ENCODE measurements at places on chromosomes 16 and 17. TPM values are rescaled to one million over a fixed set of nuclear protein-coding genes. Genes with fewer than 3 reads are reported as not detected.

DNA sequence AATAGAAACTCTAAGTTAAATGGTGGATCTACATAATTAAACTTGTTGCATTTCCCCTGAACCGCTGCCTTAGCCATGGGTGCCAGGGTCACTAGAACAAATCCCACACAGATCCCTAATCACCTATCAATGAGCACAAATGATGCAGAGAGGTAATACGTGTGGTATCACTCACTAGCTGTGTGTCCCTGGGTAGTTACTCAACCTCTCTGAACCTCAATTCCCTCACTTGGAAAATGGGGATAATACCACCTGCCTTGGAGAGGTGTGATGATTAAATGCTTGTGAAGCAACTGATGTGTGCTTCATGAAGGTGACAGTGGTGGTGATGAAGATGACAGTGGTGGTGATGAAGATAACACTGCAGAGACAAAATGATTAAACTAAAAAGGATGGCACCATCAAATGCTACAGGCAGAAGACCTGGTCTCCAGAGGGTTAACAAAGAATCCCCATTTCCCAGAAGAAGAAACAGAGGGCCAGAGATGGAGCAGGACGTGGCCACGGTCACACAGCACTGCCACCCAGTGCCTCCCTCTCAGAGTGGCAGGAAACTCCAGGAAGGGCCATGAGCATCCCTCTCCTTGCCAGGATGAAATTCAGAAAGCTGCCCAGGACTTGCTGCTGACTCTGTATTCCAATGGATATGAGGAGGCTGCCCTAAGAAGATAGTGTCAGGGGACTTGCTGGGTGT lies 17.9 kb upstream of the FOXF1 start:
- H3K36me3 ChIP-seq, result no peaks in the 10 kb centered on the region
- no peak overlapping the region for H3K4me3 ChIP-seq
- no peak overlapping the region for H3K27ac ChIP-seq
- H3K27me3 ChIP-seq, result peaks cover 100% of the 10 kb centered on the region
- H3K4me1 ChIP-seq, result peaks cover 5% of the 10 kb centered on the region

GRCh38 chr16:77961814-77962213 lies 60.5 kb upstream of the CLEC3A start:
- H3K27ac ChIP-seq, result no peak overlapping the region
- no peak overlapping the region for H3K4me3 ChIP-seq
- H3K36me3 ChIP-seq, result no peaks in the 10 kb centered on the region
- DNase-seq, result no peak

- H3K36me3 ChIP-seq, result peaks cover 9% of the 10 kb centered on the region
- H3K4me1 ChIP-seq, result peaks cover 26% of the 10 kb centered on the region
- peaks cover 12% of the 10 kb centered on the region for H3K27me3 ChIP-seq
- peak; percentile 74 for DNase-seq
These were observed 3.9 kb downstream of the RAI1 start for GRCh38 chr17:17684906-17685774.

- H3K36me3 ChIP-seq, result peaks cover 6% of the 10 kb centered on the region
- peaks cover 20% of the 10 kb centered on the region for H3K4me1 ChIP-seq
- no peak for DNase-seq
- no peak overlapping the region for H3K27ac ChIP-seq
These were observed 66.4 kb downstream of the KANSL1 start for GRCh38 chr17:46126840-46127239.

DNA sequence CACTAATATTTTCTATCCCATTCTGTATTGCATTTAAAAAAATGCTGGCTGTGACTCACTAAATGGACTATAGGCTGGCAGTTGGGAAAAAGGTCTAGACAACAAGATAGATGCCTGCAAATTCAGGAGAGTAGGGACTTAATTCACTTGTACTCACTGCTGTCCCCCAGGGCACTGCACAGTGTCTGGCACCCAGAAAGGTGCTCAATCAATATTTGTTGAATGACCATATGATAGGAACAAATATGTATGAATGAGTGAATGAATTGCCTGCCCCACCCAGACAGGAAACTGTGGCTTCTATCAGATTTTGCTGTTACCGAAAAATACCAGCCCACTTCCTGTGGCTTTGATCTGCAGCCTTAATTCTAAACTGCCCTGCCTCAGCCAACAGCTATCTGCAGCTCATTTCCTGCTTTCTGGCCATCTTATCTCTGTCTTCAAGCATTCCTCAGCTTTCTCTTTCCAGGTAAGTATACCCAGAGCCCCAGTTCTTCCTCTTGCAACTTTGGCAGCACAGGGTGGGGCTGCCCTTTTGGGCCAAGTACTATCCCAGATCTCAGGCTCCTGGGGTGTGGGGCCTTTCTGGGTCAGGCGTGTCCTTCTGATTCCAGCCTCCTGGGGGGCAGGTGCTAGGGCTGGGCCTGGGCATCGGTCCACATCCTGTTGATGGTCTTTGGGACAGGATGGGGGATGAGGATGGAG lies 15.3 kb upstream of the TNS4 start:
- H3K27ac ChIP-seq, result no peak overlapping the region
- H3K36me3 ChIP-seq, result no peaks in the 10 kb centered on the region
- no peaks in the 10 kb centered on the region for H3K27me3 ChIP-seq
- peak; percentile 74 for DNase-seq
- no peak overlapping the region for H3K4me3 ChIP-seq

DNA sequence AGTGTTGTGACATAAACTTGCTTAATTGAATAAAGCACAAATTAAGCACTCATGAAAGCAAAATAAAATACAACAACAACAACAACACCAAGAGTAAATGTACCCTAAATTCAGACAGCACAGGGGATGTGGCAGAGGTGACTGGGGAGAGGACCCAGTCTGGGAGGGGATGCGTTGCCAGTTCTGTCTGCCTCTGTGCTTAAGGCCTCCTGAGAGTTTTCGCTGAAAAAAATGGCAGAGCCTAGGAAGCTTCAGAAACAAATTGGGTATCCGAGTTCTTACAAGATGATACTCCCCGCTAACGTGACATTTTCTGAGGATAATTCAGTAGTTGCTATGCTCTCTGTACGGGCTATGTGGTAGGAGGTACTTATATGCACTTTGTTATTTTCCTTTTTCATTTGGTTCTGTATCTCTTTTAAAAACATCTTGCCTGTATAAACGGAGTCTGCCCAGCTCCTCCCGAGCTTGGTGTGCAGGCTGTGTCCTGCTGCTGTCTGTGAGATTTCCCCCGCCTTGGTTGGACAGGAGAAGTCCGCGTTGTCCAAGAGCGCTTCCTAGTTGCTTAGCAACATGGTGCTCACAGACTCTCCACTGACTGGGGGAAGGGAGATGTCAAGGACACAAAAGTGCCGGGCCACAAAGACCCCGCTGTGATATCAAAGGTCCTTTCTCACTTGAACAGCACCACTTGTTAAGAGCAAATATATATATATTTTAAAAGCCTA lies 134.2 kb upstream of the CPHXL start:
- H3K4me1 ChIP-seq, result no peaks in the 10 kb centered on the region
- no peak overlapping the region for H3K4me3 ChIP-seq
- H3K27me3 ChIP-seq, result no peaks in the 10 kb centered on the region
- H3K36me3 ChIP-seq, result no peaks in the 10 kb centered on the region
- H3K27ac ChIP-seq, result peak overlapping the region; percentile 82

- no peak for DNase-seq
- H3K27ac ChIP-seq, result no peak overlapping the region
- no peak overlapping the region for H3K4me3 ChIP-seq
- peaks cover 70% of the 10 kb centered on the region for H3K36me3 ChIP-seq
- H3K27me3 ChIP-seq, result no peaks in the 10 kb centered on the region
- H3K4me1 ChIP-seq, result no peaks in the 10 kb centered on the region
These were observed 64.8 kb downstream of the SEC14L1 start for GRCh38 chr17:77205396-77206125.

EME1 gene
- 17.2 TPM for total RNA-seq

C16orf46 gene
- 3.9 TPM for total RNA-seq

TBC1D3 gene
- 0.18 TPM for total RNA-seq

All from endodermal cell (in vitro differentiated cells).